NCI-H82 (cell line): ENCODE measurements at places on chromosomes 5 and 9.

DNA sequence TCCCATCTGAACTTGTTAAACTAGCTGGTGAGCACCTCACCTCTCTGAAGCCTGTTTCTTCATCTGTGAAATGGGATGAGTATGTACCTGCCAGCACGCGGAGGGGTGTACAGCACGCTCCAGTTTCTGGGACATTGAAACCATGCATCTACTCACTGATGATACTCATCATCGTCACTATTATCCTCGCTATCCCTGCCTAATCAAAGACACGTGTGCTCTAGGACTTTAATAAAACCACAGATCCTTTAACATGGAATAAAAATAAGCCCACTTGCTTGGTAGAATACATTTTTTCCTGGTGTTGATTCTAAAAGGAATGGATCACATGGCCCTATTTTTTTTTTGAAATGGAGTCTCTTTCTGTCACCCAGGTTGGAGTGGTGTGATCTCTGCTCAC lies 37.3 kb upstream of the POMT1 start:
- no peak for DNase-seq

- DNase-seq, result no peak
Observed at GRCh38 chr9:134773842-134774241, 106.8 kb upstream of the FCN2 start.

- no peak for DNase-seq
Observed at GRCh38 chr5:157513182-157513581, 53.2 kb downstream of the NIPAL4 start.

GRCh38 chr5:114948986-114949621 lies 220.6 kb downstream of the TRIM36 start:
- DNase-seq, result no peak

DNA sequence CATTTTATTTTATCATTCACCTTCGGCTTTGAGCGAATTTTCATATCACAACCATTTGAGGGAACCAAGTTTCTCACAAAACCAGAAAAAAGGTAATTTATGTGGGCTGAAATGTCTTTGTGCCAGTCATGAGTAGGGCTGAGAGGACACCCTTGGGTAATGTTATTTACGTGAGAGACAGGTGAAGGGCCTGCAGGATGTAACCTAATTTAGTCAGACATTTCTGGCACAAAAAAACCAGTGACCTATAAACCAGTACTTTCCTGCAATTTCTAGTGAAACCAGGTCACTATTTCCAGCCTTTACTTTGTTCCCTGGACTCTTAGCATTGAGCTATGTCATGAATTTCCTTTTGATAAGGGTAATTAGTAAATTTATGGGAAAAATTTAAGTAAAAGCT lies 17.2 kb upstream of the CCDC112 start:
- no peak for DNase-seq

DNA sequence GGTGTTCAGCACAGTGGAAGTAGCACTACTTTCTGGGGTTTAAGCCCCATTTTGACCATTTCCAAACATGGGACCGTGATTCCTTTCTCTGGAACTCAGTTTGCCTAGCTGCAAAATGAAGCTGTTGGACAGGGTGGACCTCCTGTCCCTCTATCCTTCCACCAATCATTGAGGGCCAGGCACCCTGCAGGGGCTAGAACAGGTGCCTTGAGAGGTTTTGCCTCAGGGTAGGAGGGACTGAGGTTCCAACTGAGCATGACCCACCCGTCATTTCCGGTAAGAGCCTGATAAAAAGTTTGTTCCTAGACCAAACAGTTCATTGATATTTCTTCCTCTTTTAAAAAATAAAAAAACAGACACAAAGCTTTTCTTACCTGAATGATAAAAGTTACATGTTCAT lies 116.5 kb downstream of the MVB12B start:
- no peak for DNase-seq

GRCh38 chr5:1760231-1760630 lies 39.4 kb downstream of the MRPL36 start:
- DNase-seq, result no peak

GRCh38 chr5:150496534-150496933 lies 11.4 kb upstream of the NDST1 start:
- DNase-seq, result no peak

GRCh38 chr5:155381654-155382053 lies 368.1 kb downstream of the KIF4B start:
- no peak for DNase-seq

- DNase-seq, result peak; percentile 52
Observed at GRCh38 chr9:101738566-101739183, at the start of gene GRIN3A. Gene GRIN3A, minus strand, starts transcription at chr9:101738647. Its CDS starts 668 bp downstream, at chr9:101737979.

DNA sequence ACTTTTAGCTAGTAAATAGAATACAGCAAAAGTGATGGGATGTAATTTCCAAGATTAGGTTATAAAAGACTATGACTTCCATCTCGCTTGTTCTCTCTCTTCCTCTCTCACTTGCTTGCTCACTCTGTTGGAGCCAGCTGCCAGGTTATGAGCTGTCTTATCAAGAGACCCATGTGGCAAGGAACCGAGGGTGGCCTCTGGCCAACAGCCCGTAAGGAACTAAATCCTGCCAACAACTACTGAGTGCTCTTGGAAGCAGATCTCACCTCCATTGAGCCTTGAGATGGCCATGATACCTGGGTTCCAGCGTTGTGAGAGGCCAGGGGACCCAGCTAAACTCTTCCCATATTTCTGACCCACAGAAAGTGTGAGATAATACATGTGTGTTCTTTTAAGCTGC lies 636.1 kb downstream of the ACTL7B start:
- no peak for DNase-seq
